ENCODE measurements at places on chromosomes 2 and 18.

GRCh38 chr2:179263015-179263414 lies 1.6 kb downstream of the SESTD1 start:
- no peak for DNase-seq

DNA sequence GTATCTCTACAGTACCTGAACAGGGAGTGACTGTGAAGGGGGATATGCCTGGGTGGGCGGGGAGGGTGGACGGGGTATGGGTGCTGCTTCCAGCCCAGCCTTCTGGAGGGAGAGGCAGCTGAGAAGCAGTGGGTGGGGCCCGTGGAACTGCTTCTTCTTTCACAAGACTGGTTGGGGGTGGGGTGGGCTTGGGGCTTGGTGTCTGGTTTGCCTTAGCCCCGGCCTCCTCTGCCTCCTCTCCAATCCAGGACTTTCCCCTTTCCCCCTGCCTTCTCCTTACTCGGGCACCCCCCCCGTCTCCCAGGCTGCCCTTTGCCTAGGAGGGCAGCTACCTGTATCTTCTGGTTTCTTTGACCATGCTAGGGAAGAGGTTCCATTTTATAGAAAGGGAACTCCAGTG lies 233.4 kb downstream of the DYSF start:
- DNase-seq, result no peak

DNA sequence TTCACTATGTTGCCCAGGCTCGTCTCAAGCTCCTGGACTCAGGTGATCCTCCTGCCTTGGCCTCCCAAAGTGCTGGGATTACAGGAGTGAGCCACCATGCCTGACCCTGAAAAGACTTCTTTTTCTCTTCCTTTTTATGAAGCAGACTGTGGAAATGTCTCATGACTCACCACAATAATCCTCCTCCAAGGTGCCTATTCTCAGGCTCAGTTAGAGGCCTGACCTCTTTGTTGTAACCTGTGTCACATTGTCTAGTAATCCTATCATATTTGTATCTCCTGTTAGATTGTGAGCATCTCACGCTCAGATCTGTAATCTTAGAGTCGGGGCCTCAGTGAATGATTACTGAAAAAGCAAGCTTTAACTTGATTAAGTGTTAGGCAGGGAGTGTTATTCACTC lies 18.3 kb upstream of the TAF4B start:
- DNase-seq, result no peak

- no peak for DNase-seq
These were observed 6.0 kb upstream of the GLI2 start for GRCh38 chr2:120729406-120730399.

- DNase-seq, result no peak
These were observed 126.5 kb downstream of the ZNF407 start for GRCh38 chr18:74724186-74724585.

- no peak for DNase-seq
These were observed 122.5 kb downstream of the SLC39A10 start for GRCh38 chr2:195779491-195779890.

DNA sequence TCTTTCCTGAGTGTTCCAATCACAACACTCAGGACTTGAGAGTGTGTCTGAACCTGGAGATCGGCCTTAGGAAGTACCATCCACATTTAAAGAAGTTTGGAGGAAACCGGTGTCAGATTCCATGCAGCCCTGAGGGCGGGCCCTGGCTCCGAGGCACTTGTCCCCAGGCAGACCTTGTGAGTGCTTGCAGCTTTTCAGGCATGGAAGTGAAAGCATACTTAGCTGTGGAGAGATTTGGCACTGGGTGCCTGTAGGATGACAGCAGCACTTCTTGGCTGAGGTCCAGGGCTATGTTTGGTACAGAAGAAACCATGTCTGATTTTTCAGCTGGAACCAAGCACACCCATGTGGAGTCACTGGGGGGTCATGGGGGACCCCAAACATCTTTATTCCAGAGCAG lies 230.8 kb downstream of the SEPTIN10 start:
- no peak for DNase-seq

- no peak for DNase-seq
These were observed 66.1 kb downstream of the RBBP8 start for GRCh38 chr18:22999212-22999611.

- DNase-seq, result no peak
These were observed 145.2 kb downstream of the ICOS start for GRCh38 chr2:204081487-204082425.

DNA sequence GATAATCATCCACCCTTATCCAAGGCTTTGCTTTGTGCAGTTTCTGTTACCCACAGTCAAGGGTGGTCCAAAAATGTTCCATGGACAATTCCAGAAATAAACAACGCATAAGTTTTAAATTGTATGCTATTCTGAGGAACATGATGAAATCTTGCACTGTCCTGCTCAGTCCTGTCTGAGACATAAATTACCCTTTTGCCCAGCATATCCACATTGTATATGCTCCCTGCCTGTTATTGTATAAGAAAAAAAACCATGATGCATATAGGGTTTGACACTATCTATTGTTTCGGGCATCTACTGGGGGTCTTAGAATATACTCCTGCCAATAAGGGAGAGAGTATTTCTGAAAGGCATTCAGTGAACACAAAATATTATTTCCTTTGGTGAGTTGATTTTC lies 24.0 kb downstream of the LRRTM1 start:
- no peak for DNase-seq

GRCh38 chr2:238714038-238714528 lies 133.8 kb upstream of the TWIST2 start:
- DNase-seq, result no peak

- no peak for DNase-seq
These were observed 17.1 kb downstream of the TSHZ1 start for GRCh38 chr18:75227535-75228296.

- no peak for DNase-seq
These were observed 151.0 kb downstream of the ZNF516 start for GRCh38 chr18:76343938-76344569.

DNA sequence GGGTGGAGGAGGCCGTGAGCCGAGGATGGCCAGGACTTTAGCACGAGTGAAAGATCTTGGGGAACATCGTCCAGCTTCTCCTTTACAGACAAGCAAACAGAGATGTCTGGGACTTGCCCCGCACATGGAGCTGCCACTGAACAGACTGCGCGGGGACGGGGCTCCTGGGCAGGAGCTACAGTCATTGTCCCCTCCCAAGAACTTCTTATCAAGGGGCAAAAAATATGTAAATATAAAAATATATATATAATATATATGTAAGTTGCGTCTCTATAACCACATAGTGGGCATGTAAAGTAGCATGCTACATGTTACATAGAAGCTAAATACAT lies 245.0 kb upstream of the SALL3 start:
- DNase-seq, result no peak

DNA sequence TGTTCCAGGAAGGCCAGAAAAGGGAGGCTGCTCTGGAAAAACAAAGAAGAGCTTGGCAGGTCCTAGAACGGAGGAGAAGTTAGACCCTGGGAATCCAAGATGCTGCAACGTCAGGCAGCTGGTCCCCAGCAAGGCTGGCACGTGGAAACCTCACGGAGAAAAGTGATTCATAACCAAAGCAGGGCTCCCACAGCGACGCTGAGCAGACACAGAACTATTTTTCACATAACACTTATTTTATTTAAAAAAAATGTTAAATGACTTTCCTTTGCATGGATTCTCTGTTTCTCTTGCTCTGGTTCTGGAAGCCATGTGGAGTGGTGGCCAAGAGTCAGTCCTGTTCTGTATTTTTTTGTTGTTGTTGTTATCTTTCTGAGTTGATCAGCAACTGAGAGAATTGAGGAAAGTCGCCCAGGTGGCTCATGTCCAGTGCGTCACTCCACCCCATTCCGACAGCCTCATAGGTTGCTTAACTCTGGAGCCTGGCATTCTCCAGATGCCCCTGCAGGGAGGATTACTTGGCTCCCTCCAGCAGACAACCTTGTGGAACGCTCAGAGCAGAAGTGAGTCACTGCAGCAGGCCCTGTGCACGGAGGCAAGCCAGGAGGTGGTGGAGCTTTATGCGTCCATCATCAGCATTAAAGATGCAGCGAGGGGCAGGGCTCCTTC lies 229.9 kb upstream of the HDAC4 start:
- DNase-seq, result no peak

GRCh38 chr2:104656571-104657163 lies 197.2 kb upstream of the POU3F3 start:
- no peak for DNase-seq

GRCh38 chr2:60320724-60321123 lies 232.7 kb downstream of the BCL11A start:
- DNase-seq, result no peak

DNA sequence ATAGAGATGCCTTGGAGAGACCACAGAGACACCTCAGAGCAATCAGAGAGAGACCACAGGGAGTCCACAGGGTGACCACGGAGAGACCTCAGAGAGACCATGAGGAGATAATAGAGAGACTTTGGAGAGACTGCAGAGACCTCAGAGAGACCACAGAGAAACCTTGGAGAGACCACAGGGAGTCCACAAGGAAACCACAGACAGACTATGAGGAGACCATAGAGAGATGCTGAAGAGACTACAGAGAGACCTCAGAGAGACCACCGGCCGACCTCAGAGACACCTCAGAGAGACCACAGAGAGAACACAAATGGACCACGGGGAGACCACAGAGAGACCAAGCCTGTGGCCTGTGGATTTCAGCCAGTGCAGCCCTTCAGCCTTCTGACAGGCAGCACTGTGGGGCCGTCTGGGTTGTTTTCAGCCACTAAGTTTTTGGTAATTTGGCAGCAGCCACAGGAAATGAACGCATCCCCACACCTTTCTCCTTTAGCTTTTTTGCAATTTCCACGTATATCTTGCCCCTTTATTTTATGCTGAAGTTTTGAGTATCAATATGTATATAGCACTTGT lies 11.4 kb upstream of the TMEM18 start:
- no peak for DNase-seq
